ENCODE measurements at places on chromosomes 5 and 9.
A peak's percentile ranks its signal among the peaks of the same experiment; 100 is the strongest.

GRCh38 chr9:121298689-121299466 lies 30.9 kb downstream of the GSN start:
- peak; percentile 60 for DNase-seq

DNA sequence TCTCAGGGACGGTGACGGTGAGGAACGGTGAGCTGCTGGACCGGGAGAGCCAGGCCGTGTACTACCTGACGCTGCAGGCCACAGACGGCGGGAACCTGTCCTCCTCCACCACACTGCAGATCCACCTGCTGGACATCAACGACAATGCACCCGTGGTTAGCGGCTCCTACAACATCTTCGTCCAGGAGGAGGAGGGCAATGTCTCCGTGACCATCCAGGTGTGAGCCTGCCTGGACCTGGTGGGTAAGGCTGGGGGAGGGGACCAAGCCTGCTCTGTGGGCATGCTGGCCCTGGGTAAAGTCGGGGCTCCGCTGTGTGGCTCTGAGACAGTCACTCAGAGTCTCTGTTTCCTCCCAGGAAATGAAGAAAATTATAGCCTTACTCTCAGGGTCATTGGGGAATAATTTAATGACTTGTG lies 29.3 kb downstream of the CDHR2 start:
- peak; percentile 30 for DNase-seq

- DNase-seq = no peak
These were observed 20.9 kb upstream of the SEMA6A start for GRCh38 chr5:116595498-116595897.

DNA sequence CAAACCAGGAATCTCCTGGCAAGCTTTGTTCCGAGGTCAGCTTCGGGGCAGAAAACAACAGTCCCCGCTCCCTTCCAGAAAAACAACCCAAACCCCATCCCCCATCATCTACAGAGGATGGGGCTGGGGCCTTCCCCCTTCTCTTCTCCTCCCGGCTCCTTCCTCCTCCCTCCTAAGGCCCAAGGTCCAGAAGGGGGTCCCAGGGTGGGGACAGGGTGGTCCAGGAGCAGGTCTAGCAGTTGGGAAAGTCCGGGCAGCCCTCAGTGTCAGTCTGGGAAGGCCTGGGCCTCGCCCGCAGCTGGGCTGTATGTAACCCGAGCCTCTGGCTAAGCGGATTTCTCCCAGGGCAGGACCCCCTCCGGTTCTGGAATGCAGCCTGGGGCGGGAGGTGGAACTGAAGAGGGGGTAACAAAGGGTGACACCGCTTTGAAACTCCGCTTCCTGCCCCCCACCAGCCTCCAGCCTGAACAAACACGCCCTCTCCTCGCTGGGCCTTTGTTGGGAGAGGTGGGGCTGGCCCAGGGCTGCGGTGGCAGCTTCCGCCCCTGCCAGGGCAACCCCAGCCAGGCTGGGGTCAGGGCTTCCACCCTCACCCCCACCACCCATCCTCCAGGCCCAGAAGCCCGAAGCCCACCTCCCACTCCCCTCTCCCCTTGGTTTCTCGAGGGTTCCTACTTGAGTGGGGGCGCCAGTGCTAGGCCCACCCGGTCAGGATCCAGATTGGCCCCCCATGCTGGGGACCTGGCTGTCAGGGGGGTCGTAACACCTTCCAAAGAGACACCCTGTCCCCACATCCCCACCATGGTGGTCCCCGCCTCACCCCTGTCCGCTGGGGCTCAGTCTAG lies 63.5 kb downstream of the C9orf50 start:
- DNase-seq = peak; percentile 5

- DNase-seq = no peak
These were observed 228.5 kb downstream of the ENC1 start for GRCh38 chr5:74412066-74412465.

DNA sequence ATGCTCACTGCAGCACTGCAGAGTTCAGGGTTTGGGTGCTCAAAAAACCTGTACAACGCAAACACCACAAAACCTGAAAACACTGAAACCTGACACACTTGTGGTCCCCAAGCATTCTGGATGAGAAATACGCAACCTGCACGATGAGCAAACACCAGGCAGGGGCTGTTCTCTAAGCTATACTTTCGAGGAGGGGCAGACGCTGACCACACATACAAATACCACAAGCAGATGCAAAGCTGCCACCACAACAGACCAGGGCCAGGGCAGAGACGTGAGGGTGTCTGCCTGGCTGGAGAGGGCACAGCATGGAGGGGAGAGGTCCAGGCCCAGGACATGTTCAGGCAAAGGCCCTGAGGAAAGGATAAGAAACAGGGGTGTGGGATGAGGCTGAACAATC lies 23.0 kb downstream of the BARHL1 start:
- no peak for DNase-seq

- DNase-seq = no peak
These were observed 8.2 kb downstream of the SLC45A2 start for GRCh38 chr5:33976307-33976706.

DNA sequence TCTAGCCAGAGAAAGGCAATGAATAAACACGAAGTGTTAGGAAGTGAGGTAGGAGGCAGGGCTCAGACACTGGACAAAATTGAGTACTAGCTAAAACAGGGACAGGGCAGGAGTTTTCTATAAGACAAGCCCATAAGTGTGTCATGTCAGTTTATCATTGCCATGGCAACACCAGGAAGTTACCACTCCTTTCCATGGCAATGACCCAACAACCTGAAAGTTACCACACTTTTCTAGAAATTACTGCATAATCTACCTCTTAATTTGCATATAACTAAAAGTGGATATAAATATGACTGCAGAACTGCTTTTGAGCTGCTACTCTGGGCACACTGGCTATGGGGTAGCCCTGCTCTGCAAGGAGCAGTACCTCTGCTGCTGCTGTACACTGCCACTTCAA lies 442.5 kb upstream of the COX7C start:
- no peak for DNase-seq

GRCh38 chr5:56917534-56917933 lies 8.1 kb downstream of the SETD9 start:
- DNase-seq = no peak

DNA sequence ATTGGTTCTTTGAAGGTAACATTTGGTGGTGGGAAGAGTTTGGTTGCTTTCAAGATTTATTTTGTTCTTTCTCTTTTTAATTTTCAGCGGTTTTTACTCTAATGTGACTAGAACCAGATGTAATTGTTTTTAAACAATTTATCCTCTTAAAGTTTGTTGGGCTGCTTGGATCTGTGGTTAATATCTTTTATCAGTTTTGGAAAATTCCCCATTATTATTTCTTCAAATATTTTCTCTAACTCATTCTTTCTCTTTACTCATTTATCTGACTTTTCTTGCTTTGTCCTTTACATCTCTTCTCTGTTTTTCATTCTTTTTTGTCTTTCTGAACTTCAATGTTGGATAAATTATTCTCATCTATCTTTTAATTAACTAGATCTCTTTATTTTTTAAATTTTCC lies 29.9 kb downstream of the FCHO2 start:
- no peak for DNase-seq

- no peak for DNase-seq
These were observed 182.0 kb downstream of the LURAP1L start for GRCh38 chr9:12956805-12957204.

DNA sequence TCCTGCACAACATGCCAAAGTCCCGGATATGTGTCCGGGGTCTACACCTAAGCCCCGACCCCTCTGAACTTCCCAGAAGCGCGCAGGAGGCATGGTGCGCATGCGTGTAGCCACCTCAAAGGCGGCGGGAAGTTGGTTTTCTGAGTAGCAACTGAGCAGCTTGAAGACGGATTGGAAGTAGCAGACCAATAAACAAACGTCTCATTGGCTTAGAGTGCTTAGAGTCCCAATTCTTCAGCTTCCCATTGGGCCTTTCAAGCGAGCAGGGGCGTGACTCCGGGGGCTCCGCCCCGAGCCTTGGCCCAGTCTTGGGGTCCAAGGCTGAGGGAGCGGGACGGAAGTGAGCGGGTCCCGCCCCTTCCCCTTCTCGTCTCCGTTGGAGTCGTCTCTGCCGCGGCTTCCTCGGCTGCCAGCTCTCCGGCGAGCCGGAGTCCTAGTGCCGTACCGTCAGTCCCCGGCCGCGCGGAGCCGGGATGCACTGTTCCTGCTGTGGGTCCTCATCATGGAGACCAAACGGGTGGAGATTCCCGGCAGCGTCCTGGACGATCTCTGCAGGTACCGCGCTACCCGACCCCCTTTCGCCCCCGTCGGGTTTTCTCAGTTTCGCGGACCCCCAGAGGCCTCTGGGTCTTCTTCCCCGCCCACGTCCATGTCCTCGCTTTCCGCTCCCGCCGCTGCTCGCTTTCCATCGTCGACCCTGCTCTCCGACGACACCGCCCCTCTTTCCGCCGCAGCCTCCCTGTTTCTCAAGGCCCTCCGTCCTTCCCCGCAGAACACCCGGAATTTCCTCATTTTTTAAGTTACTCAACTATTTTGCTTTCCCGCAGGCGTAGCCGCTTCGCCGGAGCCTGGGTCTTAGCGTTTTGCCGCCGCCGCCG lies at the start of gene DCP2:
Gene DCP2, plus strand, starts transcription at position 367 of the 878 bp plus-strand sequence. Its CDS starts 136 bp downstream, at position 503.
- DNase-seq = peak; percentile 97

DNA sequence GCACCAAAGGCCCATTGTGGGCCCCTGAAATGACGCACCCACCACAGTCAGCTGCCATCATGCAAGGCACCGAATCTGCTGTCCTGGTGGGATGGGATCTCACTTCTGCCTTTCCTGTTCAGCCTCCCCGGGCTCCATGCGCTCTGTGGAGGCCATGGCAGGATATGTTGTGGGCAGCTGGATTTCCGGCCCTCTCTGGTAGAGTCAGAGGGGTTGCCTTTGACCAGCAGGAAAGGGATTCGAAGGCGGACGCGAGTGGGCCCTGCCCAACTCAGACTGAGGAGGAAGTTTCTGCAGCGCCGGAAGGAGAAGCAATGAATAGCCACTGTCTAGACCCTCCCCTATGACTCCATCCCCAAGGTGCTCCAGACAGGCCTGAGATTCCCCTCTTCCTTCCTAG lies 35.5 kb downstream of the GADD45G start:
- no peak for DNase-seq

DNA sequence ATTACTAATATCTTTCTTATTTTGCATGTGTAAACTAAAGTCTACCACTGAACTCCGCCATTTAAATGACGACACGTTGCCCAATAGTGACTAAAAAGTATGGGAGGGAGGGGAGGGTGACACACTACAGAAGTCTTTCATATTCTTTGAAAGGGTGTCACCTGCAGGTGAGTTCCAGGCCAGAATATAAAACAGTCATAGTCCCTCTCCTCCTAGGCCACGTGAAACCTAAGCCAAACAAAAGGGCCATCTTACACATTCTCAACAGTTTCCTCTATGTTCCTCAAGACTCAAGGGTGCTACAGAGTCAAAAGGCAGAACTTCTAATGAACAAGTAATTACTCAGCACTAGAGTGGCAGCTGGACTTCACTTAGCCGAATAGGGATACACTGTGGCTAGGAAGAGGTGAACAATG lies 6.4 kb downstream of the CEMIP2 start:
- no peak for DNase-seq

DNA sequence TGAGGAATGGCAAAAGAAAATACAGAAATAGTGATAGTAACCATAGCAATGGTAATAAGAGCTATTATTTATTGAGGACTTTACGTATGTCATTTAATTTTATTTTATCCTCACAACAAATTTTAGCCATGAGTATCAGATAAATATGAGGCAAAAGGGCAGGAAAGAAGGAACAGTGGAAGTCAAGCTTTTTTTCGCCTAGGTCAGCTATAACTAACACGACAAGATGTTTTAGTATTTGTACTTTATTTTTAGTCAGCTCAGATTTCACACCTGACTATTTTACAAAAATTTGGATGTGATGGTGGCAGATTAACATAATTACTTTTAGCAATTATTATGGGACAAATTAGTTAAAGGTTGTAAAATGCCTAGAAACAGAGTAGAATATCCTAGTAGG lies 34.8 kb upstream of the CDKN2B start:
- no peak for DNase-seq

GRCh38 chr5:38780945-38781344 lies 64.9 kb upstream of the OSMR start:
- DNase-seq = peak; percentile 20

DNA sequence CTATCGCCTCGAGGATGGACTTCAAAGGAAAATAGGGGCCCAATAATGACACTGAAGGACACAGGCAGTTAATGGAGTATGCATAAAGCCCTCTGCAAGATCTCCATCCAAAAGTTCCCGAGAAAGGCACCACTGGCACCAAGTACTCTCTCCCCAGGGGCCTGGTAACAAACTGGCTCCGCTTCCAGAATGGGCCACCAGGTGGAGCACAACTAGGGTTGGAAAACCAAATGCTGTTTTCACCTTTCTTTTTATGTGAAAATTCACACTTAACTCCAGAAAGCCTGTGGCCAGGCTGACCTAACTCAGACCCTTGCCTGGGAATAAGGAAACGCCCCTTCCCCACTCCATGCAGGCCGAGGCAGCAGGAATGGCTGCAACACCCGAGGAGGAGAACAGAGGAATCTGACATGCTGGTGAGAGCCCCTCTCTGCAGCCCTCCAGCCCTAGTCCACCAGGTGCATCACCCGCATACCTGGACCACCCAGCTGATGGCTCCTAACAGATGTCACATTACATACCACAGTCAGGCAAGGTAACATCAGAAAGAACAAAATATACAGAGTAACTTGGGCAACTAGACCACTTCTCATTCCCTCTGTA lies 42.8 kb downstream of the CAMSAP1 start:
- DNase-seq = peak; percentile 42

DNA sequence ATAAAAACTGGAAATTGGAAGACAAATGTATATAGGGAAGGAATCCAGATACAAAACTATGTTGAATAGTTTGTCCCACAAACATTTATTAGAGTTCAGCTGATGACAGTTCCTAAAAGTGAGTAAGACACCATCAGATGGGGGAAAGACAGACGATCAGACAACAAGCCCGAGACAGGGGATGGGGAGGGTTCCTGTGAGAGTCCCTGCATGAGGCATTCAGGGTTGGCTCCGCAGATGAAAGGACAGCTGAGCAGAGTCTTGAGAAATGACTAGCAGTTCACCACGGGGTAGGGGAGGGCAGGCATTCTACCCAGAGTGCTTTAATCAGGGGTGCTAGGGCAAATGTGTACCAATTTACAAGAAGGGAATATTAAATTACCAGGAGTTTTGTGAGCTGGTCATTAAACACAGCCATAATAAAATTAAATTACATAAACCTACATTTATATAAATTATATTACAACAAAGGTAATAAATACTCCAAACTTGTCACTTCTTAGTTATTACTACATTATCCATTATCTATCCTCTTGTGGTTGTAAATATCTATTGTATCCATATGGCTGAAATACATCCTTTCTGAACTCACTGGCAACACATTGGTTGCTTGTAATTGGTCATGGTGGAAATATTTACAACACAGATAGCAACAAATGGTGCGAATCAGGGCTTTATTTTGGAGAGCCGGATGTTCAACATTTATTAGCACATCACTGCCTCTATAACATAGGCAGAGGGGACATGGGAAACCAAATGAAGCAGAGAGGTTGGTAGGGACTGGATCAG lies 27.8 kb downstream of the TNFSF15 start:
- no peak for DNase-seq

Measured in NCI-H345 (cell line).